ENCODE measurements at places on chromosomes 16 and 17.
A peak's percentile ranks its signal among the peaks of the same experiment; 100 is the strongest.

GRCh38 chr17:39926588-39927100 is 757 bp downstream of the ORMDL3 start:
- peak; percentile 1 for DNase-seq

GRCh38 chr17:309361-309888 is 43.2 kb downstream of the RPH3AL start:
- DNase-seq = no peak

GRCh38 chr17:50891577-50891989 is 25.4 kb upstream of the TOB1 start:
- no peak for DNase-seq

- no peak for DNase-seq
Observed at GRCh38 chr17:46274238-46274637, 20.7 kb upstream of the LRRC37A start.

GRCh38 chr17:6831661-6832263 is at the start of gene TEKT1:
Gene TEKT1 (minus strand): TSS chr17:6831729. CDS start chr17:6830376, 1,353 bp downstream.
- no peak for DNase-seq

DNA sequence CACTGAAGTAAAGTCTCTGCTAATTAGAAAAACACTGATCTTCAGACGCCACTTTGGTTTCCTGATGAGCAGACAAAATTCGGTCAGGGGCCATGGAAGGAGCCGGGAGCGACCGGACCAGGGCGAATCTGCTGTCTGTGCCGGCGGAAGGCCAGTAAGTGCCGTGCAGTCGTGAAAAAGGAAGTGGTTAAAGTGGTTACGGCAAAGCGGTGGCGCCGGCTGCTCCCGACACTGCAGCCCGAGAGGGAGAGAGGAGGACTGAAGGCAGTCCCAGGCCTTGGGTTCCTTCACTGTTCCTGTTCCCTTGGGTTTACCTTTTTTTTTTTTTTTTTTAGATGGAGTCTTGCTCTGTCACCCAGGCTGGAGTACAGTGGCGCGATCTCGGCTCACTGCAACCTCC is 17.3 kb upstream of the HEXD start:
- DNase-seq = no peak

DNA sequence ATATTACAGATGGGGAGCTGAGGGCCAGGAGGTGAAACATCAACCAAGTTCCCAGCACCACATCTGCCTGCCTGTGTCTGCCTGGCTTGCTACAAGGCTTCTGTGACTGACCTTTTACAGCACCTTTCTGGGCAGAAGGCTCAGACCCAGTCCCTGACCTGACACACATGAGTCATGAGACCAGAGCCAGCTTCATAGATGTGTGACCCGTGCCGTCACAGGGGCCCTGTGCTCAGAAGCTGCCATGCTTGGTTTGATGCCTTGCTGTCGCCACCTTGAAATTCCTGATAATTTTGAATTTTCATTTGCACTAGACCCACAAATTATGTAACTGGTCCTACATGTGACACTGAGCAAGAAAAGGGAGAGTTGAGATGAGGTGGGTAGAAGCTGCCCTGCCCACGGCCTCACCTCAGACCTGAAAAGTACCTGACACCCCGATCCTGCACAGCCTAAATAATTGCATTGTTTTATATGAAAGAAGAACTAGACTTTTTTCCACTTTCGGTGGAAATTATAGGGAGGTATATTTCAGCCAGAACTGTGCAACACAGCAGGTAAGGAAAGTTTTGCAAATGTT is 13.3 kb upstream of the PECAM1 start:
- no peak for DNase-seq

GRCh38 chr16:78817200-78817739 is 717.8 kb downstream of the WWOX start:
- no peak for DNase-seq

GRCh38 chr16:27985981-27986380 is 77.5 kb downstream of the GSG1L start:
- DNase-seq = no peak

Measured in SHP77 (cell line).